ENCODE measurements at places on chromosomes 5 and 9.

- DNase-seq: no peak
Measured at GRCh38 chr5:6551287-6551954, 81.4 kb downstream of the NSUN2 start.

- DNase-seq: no peak
Measured at GRCh38 chr5:180718810-180719453, 20.9 kb downstream of the OR2Y1 start.

DNA sequence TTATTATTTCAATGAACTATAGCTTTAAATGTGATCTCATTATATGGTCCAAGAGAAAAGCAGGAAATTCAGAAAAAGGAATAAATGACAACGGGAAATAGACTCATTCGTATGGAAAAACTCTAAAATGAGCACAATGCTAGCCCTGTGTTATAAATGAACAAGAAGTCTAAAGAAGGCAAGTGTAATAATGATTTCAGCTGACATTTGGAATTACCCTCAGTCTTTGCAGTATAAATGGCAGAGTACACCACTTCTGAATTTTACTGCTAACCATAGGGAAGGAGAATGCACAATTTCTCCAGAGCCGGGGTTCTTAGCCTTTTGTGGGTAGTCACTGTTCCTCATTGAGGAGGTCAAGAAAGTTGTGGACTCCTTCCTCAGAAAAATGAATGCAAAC lies 93.1 kb downstream of the ANKRD55 start:
- DNase-seq: no peak

GRCh38 chr9:113563826-113564497 lies 100.4 kb downstream of the RGS3 start:
- no peak for DNase-seq

GRCh38 chr5:132065351-132065937 lies 5.0 kb downstream of the IL3 start:
- DNase-seq: no peak

DNA sequence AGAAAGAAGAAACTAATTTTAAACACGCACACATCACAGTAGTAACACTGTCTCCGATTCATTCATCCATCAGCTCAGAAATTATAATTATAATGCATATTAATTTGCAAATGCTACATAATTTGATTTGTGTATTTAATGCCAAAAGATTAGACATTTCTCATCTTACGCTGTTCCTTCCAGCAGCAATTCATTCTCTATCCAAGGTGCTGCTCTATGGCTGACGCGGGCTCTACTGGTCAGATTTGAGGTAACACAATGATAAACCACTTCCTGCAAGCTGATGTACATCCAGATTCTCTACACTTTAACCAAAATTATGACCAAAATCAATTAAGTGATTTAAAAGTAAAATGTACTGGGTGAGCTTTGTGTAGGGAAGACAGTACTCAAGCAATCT lies 77.9 kb upstream of the ICE1 start:
- no peak for DNase-seq

- peak; percentile 39 for DNase-seq
Measured at GRCh38 chr5:123124859-123125595, 36.0 kb downstream of the PRDM6 start.

- DNase-seq: no peak
Measured at GRCh38 chr5:160348080-160348479, 22.3 kb downstream of the C1QTNF2 start.

GRCh38 chr5:160537116-160537515 lies 115.5 kb downstream of the PTTG1 start:
- no peak for DNase-seq

DNA sequence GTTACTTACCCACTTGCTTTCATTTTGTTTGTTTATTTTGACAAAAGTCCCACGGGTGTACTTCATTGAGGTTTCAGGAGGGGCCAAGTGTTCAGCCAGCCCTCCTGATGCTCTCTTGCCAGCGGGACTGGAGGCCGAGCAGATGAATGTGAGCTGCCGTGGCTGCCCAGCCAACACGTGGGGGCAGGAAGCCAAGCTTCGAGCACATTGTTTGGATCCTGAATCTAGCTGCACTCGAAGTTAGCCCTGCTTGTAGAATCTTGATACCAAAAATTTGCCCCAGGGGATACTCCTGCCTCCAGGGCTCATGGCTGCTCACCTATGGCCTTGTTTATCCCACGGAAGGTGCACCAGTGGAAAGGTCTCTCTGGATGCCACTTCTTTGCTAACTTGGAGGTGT lies 49.3 kb downstream of the RASGEF1C start:
- no peak for DNase-seq

GRCh38 chr5:40383749-40384651 lies 295.7 kb upstream of the PTGER4 start:
- DNase-seq: no peak

DNA sequence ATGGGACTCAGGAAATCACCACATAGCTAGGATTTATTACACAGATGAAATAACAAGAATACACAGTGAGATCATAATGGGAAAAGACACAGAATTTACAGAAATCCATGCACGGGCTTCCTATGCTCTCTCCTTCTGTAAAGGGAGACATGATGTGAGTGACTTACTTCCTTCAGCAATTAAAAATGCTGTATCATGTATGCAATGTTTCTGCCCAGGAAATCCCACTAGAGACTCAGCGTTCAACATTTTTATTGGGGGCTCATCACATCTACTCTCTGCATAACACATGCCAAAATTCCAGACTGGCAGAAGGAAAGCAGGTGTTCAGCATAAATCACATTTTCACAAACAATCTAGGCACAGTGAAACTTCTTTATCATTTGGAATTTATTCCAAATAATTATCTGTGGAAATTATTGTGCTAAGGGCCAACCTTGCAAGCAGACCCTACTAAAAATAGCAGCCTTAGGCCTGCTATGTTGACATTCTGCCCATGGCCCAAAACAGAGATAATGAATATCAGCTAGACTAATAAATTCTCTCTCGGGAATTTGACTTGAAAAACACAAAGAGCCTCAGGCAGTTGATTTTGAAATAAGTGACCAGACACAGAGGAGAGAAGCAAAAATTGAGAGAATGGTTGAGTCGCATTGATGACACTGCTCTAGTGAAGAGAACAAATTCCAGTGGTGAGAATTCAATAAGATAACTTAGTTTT lies 31.4 kb upstream of the SELENOP start:
- no peak for DNase-seq

DNA sequence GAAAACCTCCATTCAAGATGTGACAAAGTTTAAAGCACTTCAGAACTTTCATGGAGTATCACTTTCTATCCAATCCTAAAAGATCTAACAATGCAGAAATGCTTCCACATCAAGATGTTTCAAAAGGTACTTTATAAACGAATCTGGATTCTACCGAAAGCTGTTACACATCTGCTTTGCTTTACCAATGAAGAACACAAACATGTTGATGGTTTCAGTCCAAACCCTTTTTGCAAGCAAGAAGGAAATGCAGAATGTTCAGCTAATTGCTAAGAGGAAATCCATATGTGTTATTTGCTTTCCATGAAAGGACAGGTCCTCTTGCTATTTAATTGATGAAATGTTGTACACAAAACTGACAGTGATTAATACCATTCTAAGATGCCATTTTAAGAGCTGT lies 419.6 kb downstream of the EFNA5 start:
- DNase-seq: no peak

DNA sequence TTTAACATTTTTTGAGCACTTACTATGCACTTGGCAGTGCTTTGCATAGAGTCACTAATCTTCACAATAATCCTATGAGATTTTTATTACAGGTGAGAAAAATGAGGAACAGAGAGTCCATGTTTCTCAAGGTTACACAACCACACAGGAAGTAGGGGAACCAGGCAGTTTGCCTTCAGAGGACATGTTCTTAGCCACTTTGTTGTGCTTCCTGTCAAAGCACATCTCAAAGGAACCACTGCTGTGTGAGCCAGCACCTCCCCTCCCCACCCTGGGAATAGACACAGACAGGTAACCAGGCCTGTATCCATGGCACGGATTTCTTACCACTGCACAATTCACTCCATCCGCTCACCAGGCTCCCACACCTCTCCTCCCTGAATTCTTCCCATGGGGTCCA lies 6.3 kb upstream of the DNAJB5 start:
- DNase-seq: no peak

DNA sequence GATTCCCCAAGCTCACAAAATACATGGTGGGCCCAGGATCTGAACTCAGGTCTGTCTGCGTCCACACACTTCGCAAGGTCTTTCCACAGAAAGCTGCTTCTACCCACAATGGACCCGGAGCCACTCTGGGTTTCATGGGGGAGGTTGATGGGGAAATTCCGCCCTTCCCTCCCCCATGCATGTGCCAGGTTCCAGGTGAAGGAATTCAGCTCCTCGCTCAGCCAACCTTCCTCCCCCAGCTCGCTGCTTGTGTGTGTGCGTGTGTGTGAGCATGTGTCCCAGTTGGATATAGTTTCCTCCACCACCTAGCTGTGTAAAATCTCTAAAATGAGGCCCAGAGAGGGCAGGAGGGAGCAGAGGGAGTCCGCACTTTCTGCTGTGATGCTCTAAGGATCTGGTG lies 1.0 kb downstream of the PTGS1 start:
- no peak for DNase-seq

GRCh38 chr5:584216-584615 lies 27.9 kb upstream of the CEP72 start:
- no peak for DNase-seq

DNA sequence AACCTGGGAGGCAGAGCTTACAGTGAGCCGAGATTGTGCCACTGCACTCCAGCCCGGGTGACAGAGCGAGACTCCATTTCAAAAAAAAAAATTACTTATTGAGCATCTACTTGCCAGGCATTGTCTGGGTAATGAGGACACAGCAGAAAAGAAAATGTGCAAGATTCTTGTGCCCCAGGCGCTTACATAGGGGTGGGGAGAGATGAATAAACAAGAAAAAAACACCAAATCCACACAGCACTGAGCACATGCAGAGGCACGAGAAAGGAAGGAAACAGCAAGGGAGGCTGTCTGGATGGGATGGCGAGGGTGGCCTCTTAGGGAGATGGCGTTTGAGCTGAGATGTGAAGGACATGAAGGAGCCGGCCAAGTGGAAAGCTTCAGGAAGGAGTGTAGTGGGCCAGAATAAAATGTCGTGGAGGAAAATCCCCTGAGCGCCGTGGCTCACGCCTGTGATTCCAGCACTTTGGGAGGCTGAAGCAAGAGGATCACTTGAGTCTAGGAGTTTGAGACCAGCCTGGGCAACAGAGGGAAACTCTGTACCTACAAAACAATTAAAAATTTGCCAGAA lies 13.9 kb downstream of the DYNC2I2 start:
- no peak for DNase-seq

DNA sequence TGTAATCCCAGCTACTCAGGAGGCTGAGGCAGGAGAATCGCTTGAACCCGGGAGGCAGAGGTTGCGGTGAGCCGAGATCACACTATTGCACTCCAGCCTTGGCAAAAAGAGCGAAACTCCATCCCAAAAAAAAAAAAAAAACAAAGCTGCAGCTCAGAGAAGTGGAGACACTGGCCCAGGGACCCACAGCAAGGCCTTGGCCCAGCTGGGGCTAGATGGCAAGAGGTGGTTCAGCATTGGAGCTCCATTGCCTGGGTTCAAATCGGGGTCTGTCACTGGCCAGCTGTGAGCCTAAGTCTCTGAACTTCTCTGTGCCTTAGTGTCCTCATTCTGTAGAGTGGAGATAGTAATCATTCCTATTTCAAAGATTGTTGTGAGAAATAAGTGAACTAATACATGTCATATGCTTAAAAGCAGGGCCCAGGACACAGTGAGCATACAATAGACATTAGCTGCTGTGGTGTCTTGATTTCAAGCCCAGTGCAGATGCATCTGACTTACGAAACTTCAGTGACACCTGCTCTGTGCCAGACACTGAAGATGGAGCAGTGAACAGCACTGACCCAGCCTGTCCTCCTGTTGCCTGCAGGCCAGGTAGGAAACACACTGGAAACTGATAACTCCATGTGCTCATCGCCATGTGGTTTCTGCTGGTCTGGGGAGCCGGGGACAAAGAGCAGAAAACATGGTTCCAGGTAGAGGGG lies 127.7 kb downstream of the C9orf50 start:
- DNase-seq: no peak

DNA sequence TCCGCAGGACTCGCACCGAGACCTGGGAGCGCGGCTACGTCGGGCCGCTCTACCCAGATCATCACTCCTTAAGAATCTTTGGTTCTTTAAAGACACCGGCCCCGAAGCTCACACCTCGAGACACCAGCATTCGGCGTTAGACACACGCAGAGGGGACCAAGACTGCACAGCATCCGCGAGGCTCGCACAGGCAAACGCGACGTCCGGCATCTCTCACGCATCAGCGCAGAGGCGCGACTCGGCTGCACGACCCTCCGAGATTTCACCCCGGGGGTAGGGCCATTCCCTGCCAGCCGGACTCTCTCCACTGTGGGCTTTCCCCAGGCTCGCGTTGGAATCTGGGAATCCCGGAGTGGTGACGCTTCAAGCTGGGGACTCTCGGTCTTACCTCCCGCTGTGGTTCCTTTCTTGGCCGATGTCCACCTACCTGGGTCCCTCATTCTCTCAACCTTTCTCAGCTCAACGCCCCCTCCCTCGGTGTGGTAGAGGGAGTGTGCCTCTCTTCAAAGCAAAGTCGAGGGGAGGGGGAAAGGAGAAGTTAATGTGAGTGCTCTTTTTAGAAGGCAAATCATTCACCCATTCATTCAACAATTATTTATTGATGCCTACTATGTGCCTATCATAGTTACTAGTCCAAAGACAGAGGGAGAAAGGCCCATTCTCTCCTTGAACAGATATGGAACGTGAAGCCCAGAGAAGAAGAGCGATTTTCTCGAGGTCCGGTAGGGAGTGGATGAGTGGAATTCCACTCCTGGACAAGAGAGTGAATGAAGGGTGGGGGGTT lies 1.3 kb upstream of the HAND1 start:
- DNase-seq: no peak

GRCh38 chr9:131590907-131591844 lies 45.9 kb downstream of the PRRT1B start:
- DNase-seq: peak; percentile 2

DNA sequence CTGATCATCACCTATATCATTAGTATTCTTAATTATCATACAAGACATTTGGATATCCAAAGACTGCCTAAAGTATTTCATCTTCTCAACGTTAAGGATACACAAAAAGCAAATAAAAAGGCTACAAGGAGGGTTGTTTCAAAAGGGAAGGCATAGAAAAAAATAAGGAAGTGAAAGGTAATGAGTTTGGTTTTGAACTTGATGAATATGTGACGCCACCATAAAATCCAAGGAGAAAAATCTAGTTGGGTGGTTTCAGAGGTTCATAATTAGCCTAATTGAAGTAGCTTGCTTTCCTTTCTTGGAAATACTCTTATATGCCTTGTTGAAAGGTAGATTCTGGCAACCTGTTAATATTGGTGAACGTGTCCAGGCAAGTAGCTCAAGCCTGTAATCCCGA lies 96.1 kb upstream of the SGCD start:
- no peak for DNase-seq

DNA sequence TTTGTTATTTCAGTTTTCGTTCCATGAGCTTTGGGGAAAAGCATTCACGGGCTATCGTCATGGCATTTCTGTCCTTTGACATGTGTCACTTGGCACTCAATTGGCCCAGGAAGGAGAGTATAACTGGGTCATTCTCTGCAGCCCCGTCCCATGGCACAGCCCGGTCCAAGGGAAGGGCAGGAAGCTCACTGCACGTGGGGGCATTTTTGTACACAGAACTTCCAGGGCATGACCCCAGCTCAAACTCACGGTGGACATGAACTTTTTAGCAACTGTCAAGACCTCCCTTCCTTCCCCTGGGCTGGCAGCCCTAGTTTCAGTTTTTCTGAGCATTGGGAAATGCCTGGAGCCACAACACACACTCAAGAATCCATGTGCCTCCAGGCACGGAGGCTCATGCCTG lies 161.6 kb upstream of the PANK3 start:
- DNase-seq: no peak

All from NCI-H2081 treated with DMSO at 0.1 percent for 48 hours (cell line).